NCI-H187 (cell line): ENCODE measurements at places on chromosomes 6 and 20.

DNA sequence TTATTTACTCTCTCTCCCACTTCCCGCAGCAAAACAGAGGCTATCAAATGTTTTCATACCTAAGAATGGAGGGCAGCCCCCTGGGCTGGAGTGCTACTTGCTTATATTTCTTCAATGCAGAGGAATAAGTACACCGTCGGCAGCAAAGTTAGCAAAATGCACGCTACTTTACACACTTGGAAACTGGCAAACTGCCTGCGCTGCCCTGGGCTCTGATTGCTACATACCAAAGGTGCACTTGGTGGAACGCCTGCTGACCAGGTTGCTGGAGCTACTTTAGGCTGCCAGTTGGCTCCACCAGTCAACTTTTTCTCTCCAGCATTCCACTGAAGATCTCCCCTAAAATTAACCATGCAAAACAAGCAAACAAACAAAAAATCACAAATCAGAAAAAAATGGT lies 62.4 kb downstream of the PRSS35 start:
- DNase-seq: no peak

- no peak for DNase-seq
These were observed 28.1 kb downstream of the ARHGAP18 start for GRCh38 chr6:129681913-129682205.

DNA sequence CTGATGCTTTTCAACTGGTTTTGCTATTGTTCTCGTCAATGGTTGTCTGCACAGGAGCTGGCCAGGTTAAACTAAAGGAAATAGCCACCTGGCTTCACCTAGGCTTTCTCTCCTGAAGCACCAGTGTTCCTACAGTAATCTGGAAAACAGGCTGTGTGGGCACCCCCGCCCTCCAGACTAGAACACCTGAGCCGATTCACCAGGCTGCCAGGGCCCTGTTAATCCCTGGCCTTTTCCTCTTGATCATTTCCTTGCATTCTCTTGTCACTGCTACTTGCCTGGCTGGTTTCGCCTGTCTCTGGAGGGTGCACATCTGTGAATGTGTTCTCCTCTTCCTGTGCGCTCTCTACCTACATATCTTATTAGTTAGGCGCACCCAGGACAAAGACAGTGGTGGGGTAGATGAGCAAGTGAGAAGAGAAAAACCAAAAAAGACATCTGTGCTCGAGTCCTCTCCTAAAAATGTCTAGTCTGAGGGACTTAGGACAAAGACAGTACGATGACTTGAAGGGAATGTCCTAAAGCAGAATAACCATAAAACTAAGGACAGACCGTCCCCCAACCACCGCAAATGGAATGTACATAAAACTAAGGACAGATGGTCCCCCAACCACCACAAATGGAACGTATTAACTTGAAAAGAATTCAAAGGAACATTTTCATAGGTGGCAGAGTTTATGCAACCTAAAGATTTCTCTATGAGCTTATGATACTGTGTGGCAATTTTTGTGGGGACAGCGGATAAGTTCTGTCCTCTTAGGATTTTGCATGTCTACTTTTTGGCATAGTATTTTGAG lies 45.9 kb upstream of the EMILIN3 start:
- no peak for DNase-seq

DNA sequence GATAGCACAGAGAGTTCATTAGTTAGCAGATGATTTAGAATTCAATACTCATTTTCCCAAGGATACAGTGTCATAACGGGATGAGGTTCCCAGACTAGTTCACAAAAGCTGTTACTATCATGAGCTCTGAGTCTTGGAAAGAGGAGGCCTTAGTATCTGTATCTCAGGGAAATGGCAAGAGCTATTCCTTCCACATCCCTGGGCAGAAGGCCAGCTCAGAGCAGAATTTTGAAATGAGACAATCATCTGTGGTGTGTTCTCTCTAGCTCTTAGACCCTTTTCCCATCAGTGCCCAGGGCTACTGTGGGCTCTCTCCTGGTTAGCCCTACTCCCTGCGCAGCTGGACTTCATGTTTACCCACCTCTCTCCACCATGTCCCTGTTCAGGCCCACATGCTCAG lies 64.5 kb downstream of the JAG1 start:
- DNase-seq: no peak
